ENCODE measurements at places on chromosomes 2 and 18. TPM values are rescaled to one million over a fixed set of nuclear protein-coding genes. Genes with fewer than 3 reads are reported as not detected.

HOXD8 gene
- total RNA-seq = 0.46 TPM

VWA3B gene
- total RNA-seq = not detected

ZSWIM2 gene
- total RNA-seq = 0.10 TPM

REG1B gene
- not detected for total RNA-seq

FOXD4L1 gene
- total RNA-seq = 0.13 TPM

NYAP2 gene
- not detected for total RNA-seq

All from smooth muscle cell of the pulmonary artery (primary cell).